8988T (cell line): ENCODE measurements at places on chromosomes 7 and 10.

GRCh38 chr7:484356-485101 is 35.1 kb downstream of the PDGFA start:
- DNase-seq, result no peak

GRCh38 chr7:148699024-148699781 is 500 bp downstream of the CUL1 start:
- no peak for DNase-seq

GRCh38 chr7:103009466-103010185 is 65.0 kb downstream of the FBXL13 start:
- no peak for DNase-seq

DNA sequence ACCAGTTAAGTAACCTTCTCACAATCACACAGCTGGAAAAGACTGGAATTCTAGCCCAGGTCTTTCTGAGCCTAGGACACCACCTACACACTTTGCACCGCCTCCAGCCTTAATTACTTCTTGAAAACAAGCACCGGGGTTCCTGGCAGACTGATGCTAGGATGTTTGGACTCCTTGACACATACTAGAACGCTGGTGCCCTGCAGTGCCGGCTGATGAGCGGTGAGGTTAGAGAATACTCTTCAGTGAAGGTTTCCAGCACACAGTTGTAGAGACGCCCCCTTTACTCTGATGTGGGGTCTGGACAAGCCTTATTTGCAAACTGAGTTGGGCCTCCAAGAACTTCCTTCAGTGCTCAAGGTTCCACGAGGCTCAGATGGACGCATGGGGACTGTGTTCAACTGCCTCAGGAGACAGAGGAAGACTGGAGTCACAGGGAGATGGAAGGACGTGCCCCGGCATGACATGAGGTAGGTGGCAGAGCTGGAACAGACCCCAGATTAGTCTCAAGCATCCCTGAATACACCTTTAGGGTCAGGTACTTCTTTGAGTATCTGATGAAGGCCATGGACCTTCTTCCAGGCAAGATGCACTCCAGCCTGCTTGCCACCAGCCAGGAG is 89.6 kb downstream of the COBL start:
- no peak for DNase-seq

- DNase-seq, result no peak
Measured at GRCh38 chr10:113754768-113755167, 3.3 kb downstream of the PLEKHS1 start.

DNA sequence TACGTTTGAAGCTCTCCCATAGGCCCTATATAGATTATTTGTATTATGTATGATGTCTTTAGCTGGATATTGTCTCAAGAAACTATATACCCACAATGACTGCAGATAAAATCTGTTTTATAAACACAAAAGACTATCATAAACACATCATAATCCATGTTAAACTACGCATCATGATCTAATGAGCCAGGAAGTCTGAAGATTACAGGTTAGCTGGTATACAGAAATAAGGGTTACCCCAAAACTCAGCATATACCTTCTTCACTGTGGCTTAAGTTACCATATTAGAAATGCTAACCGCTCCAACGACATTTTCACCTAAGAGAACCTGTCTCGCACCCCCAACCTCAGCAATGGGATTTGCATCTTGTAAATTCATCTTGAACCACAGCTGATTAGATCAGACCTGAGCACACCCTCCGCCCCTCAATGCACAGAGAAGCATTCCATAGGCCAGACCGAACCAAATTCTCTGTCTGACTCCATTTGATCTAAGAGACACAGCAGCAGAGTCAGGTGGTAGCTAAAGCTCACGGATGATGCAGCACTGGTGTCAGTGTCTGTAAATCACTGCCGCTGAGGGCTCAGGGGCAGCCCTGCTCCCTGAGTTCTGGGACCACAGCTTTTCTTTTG is 124.9 kb downstream of the NPY start:
- DNase-seq, result no peak
